Vagina (tissue), 2 donors: ENCODE measurements at places on chromosomes 16 and 17.

DNA sequence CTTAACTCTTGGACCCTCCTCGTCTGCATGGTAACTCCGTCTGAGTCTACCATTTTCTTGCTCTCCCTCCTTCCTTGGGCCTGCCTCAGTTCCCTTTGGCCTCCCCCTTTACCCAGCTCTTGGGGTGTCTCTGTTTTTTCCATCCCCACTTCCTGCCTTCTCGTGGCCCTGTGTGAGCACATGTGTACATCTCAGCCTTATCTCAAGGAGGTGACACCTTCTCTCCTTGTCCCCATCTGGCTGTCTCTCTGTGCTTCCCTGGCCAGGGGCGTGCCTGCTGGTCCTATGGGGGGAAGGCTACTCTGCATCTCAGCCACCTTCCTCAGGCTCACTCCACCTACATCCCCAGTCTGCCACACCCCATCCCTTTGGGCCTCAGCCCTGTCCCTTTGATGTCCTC lies 6.6 kb downstream of the CTF1 start:
- DNase-seq, result no peak

DNA sequence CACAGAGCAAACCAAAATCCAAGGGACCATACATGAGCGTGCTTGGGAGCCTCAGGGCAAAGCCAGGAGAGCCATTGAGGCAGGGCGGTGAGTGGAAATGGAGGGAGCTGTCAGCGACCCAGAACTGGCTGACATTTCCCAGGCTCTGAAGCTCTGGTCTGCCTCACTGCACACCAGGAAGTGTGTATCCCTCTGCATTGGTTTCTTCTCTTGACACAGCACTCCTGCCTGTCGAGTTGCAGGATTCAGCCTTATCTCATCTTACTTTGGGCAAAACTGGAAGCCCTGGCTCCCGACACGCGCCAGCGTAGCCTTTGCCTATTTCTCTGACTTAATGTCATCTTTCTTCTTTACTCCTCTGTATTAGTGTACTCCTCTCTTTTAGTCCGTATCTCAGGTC lies 144.7 kb upstream of the HS3ST3A1 start:
- DNase-seq, result no peak

- no peak for DNase-seq
Measured at GRCh38 chr17:297758-298157, 54.8 kb downstream of the RPH3AL start.

- DNase-seq, result no peak
Measured at GRCh38 chr17:64500862-64501765, 4.3 kb upstream of the POLG2 start.

DNA sequence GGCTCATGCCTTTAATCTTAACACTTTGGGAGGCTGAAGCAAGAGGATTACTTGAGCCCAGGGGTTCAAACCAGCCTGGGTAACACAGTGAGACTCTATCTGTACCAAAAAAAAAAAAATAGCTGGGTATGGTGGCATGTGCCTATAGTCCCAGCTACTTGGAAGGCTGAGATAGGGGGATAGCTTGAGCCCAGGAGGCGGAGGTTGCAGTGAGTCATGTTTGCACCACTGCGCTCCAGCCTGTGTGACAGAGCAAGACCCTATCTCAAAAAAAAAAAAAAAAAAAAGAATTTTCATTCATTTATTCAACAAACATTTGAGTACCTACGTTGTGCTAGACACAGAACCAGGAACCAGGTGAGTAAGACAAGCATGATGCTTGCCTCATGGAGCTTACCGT lies 73.6 kb upstream of the MRTFB start:
- DNase-seq, result no peak

DNA sequence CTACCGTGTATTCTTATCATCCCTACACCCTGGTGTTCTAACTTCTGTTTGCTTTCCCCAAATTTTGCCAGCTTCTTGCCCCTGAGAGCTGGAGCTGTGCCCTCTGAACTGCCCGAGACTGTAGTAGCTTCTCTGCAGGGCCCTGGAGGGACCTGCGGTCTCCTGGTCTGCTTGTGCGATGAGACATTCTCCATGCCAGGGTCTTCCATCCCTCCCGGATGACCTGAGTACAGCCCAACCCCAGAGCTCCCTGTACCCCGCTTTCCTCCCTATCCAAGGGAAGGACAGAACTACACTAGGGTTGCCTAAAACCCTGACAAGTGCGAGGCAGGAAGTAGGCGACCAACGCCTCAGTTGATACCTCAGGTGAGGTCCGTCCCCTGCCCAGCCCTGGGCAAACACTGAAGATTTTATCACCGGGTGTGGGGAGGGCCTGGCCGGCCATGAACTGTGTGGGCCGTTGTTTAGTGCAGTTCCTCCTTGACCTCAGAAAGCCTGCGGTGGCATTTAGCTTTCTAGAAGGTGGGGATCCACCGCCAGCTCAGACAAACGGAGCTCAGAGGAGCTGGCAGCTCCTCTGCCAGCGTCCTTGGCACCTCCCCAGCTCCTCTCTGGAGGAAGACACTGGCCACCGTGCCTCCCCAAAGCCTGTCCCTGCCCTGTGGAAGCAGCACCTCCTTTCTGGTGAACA lies 13.7 kb downstream of the CANT1 start:
- no peak for DNase-seq

GRCh38 chr16:9072806-9073341 lies 18.6 kb upstream of the HAPSTR1 start:
- no peak for DNase-seq

- no peak for DNase-seq
Measured at GRCh38 chr16:57642160-57643135, 14.0 kb downstream of the ADGRG1 start.

GRCh38 chr17:17508646-17509591 lies 12.7 kb upstream of the RASD1 start:
- no peak for DNase-seq

- DNase-seq, result no peak
Measured at GRCh38 chr16:84308120-84308519, 13.4 kb downstream of the WFDC1 start.

GRCh38 chr17:12395733-12396354 lies 269.8 kb upstream of the MYOCD start:
- no peak for DNase-seq

GRCh38 chr16:85729452-85730185 lies 21.3 kb downstream of the C16orf74 start:
- DNase-seq, result no peak

- no peak for DNase-seq
Measured at GRCh38 chr17:67047382-67047781, 3.0 kb downstream of the CACNG1 start.

GRCh38 chr16:89986600-89986999 lies 32.7 kb downstream of the DBNDD1 start:
- DNase-seq, result no peak

GRCh38 chr17:30360086-30360808 lies 18.5 kb upstream of the CPD start:
- DNase-seq, result no peak

GRCh38 chr16:62130101-62130500 lies 93.9 kb upstream of the CDH8 start:
- DNase-seq, result no peak

- no peak for DNase-seq
Measured at GRCh38 chr17:43766413-43767052, 7.9 kb upstream of the SOST start.

- no peak for DNase-seq
Measured at GRCh38 chr16:6484081-6484480, 848.6 kb upstream of the RBFOX1 start.

- DNase-seq, result no peak
Measured at GRCh38 chr16:1426734-1427471, 4.0 kb upstream of the PERCC1 start.

- no peak for DNase-seq
Measured at GRCh38 chr17:63295839-63296590, 150.1 kb downstream of the CYB561 start.

GRCh38 chr16:85422632-85423550 lies 190.2 kb upstream of the GSE1 start:
- no peak for DNase-seq

- peak; percentile 22 for DNase-seq
Measured at GRCh38 chr16:12617401-12617819, 186.3 kb downstream of the CPPED1 start.

GRCh38 chr16:84548508-84548907 lies 44.0 kb upstream of the MEAK7 start:
- no peak for DNase-seq

DNA sequence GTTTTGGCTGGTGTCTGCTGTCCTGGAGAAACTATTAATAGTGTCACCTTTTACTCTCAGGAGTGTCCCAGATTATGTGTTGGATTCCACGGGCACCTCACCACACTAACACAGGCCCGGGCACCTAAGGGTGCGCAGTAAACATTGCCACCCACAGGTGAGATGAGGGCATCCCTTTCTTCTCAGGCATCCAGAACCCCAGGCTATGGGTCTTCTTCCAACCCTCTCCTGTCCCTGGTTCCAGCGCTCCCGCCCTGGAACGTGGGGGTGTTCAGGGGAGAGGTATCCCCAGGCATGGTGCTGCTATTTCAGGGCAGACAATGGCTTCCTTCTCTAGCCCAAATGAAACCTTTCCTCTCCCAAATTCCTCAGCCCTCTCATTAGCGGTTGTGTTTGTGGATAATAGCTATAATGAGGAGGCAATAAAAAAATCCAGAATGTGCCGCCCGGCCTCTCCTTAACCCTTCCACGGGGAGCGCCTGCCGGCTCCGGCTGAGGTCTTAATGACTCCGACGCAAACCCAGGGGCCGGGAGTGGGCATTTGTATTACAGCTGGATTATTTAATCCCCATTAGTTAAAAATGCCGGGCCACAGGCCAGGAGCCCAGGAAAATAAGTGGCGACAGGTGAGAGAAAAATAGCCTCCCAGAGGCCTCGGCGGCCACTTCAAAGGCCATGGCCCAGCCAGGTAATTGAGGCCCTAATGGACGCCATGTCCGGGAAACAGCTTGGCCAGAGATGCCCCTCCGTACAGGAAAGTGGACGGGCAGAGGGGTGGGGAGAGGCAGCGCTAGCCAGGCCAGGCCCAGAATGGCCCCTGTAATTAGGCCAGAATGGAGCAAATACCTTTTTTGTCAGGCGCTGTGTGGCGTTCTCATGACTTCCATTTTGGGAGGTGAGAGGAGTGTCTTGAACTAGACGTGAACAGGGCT lies 102.8 kb downstream of the IRX5 start:
- DNase-seq, result peak; percentile 52

DNA sequence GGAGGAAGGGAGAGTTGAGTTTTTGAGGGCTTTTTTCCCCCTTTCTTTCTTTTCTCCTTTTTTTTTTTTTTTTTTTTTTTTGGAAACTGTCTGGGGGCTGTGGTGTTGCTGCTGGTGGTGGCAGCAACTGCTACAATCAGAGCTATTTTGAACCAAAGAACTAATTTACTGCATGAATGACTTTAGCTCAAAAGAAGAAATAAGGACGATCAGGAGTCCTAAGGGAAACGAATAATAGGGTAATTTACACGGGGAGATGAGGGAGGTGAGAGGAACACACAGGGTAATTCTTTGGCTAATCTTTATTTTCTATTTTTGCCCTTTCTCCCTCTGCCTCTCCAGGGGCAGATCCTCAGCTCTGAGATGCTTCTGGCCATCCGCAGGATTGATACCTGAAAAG lies 119.8 kb downstream of the TMEM132E start:
- no peak for DNase-seq

DNA sequence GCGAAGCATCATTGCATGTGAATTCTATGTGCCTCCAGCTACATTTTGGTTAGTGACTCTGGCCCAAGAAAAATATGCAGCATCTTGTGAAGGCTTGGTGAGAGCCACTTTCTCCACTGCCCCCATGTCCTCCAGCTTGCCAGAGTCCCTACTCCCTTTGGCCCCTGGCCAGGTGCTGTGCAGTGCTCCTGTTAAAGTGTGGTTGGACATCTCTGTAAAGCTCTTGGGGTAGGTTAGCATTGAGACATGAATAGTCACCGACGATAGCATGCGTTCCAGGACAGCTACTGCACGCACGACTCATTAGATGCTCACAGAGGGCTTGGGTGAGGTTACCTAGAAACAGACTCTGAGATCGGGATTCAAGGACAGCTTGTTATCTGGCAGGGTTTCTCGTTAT lies 48.6 kb downstream of the FOXL1 start:
- no peak for DNase-seq

GRCh38 chr17:45366691-45367090 lies 49.9 kb upstream of the MAP3K14 start:
- no peak for DNase-seq

- DNase-seq, result no peak
Measured at GRCh38 chr17:49580055-49580721, 4.5 kb downstream of the NXPH3 start.

GRCh38 chr17:55409030-55409800 lies 12.4 kb downstream of the MMD start:
- DNase-seq, result no peak

DNA sequence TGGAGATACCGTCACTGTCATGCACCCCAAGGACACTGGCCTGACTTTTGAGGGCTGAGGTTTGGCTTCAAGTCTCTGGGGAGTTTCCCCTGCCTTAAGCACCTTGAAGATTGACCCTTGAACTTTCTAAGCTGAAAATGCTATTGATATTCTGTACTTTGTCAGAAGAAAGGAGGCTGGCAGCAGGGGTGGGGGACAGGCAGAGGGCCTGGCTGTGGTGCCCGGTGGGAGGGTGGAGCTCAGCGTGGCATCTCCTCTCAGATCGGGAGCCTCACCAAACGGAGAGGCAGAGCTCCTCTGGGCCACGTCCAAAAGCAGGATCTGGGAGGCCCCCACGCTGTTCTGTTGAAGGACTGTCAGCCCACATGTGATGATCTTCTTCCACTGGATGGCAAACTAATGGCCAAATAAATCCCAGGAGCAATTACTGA lies 305.2 kb upstream of the IRX3 start:
- peak; percentile 55 for DNase-seq

DNA sequence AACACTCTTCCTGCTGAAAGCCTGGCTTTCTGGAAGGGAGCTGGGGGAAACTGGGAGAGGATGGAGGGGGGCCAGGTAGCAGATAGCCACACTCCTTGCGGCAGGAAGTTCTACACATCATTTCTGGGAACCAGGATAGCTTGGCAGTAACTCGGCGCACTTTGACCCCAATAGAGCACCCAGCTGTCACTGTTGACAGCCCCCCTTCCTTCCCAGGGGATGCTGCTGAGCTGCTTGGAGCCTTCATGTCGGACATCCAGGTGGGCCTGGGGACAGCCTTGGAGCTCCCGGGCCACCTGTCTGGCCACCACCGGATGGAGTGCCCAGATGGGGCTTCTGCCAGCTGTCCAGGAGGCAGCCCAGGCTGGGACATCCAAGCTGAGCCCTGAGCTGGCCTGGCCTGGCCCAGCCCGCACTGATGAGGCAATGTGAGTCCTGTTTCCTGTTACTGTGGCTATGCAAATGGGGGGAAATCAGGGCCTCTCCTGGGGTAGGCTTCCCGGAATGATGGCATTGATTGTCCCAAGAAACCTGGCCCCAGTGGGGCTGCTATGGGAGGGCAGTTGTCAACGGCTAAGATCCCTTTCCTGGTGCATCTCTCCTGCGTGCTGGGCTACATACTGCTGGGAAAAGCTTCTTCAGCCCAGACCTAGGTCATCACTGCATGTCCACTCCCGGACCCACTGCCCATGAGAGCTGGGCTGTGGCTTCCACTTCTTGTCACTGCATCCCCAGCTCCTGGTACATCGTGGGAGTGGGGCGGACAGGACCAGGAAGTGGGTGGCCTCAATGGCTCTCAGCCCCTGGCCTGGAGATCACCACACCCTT lies 50.0 kb downstream of the SOCS1 start:
- DNase-seq, result no peak

GRCh38 chr17:19759568-19760549 lies 11.8 kb upstream of the ALDH3A1 start:
- no peak for DNase-seq

GRCh38 chr16:5166486-5166885 lies 68.9 kb upstream of the EEF2KMT start:
- no peak for DNase-seq

- no peak for DNase-seq
Measured at GRCh38 chr17:2215616-2216364, 87.8 kb downstream of the SMG6 start.

- DNase-seq, result no peak
Measured at GRCh38 chr16:81748476-81749198, 30.5 kb upstream of the PLCG2 start.

GRCh38 chr17:38918129-38918913 lies 7.1 kb upstream of the LASP1NB start:
- no peak for DNase-seq
